ENCODE measurements at places on chromosomes 6 and 20.

- no peak for DNase-seq
These were observed 5.9 kb downstream of the PTPRA start for GRCh38 chr20:2879146-2879545.

DNA sequence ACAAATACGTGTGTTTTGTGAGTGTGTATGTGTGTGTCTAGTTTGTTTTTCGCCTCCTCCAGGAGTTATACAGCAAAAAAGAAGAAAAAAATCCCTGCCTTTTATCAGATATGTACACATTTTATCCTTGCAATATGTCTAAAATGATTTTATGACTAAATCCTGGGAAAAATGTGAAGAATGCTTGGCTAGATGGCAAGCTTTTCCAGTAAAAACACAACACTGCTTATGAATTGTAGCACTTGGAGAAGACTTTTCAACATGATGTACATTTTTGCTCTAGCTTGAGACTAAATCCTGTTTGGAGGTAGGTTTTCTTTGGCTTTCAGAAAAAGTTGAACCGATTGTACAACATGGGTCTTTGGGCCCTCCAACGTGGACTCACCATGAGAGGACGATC, 160.2 kb downstream of the GMPR start:
- no peak for DNase-seq

DNA sequence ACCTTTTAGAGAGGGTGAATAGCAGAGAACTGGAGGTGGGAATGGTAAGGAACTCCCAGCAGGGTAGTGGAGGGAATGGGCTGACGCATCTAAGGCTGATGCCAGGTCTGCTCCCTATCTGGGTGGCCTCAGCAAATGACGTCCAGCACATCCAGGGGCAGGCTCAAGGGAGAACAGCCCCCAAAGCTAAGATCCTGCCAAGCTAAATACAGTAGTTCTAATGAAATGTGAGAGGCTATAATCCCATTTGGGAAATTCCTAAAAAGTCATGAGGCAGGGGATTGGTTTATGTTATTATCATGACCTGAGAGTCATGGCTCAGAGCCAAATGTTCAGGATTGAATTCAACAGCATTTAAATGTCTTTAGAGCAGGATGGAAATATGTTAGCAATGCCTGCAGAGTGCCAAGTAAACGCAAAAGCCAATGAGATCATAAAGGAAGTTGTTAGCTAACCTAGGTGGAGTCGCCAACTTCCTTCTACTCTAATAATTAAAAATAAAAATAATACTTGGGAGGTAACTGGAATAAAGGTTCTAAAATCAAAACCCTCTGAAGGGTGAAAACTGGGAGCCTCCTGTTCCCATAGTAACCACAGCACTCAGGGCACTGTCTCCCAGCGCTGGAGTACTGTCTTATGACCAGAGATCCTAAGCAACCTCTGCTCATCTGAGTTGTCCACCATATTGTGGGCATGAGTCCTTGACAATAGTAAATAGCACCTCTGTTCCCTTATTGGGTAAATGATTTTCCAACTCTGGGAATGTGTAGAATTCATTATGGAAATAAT, 34.8 kb downstream of the IYD start:
- DNase-seq = no peak

DNA sequence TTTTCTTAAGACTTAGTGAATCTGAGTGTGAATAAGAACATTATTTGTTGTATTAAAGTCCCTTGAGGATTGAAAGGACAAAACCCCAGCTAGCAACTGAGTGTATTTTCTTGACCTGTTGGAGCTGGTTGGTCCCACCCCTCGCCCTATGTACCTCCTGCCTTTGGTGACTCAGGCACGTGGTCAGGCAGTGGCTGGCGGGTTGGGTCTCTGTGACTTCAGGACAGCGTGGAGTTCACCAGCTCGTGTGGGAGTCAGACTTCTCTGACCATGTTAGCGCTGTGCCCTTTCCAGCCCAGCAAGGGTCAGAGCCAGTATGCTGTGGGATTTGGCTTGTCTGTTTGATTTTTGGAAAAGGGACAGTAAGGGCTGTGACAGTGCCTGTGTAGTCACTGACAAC, 93.7 kb downstream of the SSR1 start:
- no peak for DNase-seq

DNA sequence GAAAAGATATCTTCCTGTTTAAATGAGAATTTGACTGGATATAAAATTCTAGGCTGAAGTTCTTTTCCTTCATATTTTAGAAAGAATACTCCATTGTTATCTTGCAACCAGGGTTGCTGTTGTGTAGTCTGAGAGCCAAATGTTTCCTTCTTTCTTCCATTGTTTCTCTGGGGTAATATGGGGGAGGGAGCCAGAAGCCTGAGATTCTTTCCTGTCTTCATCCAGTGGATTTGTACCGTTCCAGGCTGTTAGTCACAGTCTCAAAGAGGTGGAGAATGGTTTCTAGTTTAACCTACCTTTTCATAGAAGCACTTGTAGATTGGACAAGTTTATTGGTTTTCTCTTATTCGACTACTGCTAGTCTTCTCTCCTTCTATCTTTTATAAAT, 6.1 kb upstream of the ULBP3 start:
- no peak for DNase-seq

DNA sequence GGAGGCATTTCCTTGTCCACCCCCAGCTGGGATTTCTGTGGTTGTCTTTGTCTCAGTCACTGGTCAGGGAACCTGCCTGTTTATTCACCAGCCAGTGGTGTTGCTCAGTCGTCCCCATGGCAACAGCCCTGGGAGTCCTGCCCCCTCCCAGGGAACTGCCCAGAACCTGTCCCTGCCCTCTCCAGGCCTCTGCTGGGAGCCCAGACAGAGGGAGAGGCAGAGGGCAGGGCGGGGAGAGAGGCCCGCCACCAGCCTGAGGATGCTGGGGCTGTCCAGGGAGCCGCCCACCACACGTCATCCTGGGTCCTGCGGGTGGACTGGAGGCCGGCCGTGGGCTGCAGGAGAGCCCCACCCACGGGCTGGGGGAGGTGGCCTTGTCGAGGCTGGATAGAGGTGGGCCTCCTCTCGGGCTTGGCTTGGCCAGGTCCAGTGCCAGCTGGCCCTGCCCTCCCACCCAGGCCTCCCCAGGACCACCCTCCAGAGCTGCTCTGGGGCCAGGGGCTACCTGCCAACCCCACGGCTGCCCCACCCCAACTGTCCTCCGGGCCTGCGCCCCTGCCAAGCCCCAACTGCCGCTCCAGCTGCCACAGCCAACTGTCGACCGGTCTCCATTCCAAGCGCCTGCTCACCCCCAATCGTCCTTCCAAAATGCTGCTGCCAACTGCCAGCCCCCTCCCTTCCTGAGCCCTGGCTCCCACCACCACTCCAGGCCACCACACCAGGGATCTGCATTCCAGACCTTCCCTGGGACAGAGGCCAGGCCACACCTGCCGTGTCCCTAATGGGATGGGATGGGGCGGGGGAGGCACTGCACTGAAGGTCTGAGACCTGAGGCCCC, 4.2 kb upstream of the ZBTB46 start:
- DNase-seq = no peak

GRCh38 chr20:36593347-36593929, 12.1 kb upstream of the RAB5IF start:
- DNase-seq = no peak

DNA sequence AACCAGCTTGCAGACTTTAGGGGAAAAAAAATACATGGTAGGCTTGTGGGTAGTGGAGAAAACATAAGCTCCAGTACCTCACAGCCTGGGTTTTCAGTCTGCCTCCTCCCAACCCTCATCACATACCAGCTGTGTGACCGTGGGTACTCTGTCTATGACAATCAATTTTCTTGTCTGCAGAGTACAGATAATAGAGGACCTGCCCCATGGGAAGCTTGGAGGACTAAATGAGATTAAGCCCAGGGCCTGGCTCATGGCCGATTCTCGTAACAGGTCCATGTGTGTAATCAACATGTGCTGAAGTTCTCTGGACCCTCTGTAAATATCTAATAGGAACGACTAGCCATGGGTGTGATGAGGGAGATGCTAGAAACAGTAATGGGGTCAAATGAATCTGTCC, 34.0 kb downstream of the NT5E start:
- DNase-seq = no peak

DNA sequence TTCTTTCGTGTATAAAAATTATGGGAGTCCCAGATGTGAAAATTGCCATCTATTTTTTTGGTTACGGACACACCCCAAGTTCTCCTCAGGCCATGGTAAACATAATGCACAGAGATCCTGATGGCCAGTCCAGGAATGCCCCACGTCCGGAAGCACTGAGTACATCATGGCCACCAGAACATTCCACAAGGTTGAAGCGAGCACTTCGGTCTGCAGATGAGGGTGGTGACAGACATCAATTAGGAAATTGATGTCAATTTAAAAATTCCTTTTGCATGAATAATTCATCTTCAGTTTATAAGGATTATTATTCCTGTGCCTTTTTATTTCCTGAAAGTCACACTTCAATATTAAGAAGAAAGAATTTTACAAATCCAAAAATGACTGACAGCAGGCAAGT, 13.2 kb upstream of the EXOC2 start:
- DNase-seq = no peak

GRCh38 chr6:90459225-90459758, 127.6 kb downstream of the MAP3K7 start:
- no peak for DNase-seq

- DNase-seq = peak; percentile 2
These were observed 586.2 kb downstream of the PHF3 start for GRCh38 chr6:64221776-64222175.

- DNase-seq = no peak
These were observed 207.5 kb upstream of the ADGRB3 start for GRCh38 chr6:68427630-68428029.
